ENCODE measurements at places on chromosomes 5 and 9.

DNA sequence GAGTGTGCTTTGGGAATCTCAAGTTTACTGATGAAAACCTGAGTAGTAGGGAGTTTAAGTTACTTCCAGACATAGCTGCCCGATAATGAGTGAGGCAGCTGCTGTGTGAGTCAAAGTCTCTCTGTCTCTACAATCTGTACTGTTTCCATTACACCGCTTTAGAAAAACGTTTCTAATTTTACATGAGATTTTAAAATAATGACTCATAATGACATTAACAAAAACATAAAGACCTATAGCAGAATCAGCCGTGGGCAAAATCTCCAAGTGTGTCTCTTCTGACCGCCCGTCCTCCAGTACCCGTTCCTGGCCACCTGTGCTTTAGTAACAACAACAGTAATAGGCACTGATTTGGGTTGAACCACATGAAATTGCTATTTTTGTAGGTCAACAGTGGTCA, 69.6 kb upstream of the PRRC1 start:
- no peaks in the 10 kb centered on the region for H3K4me1 ChIP-seq
- no peak overlapping the region for H3K4me3 ChIP-seq
- no peak for DNase-seq

DNA sequence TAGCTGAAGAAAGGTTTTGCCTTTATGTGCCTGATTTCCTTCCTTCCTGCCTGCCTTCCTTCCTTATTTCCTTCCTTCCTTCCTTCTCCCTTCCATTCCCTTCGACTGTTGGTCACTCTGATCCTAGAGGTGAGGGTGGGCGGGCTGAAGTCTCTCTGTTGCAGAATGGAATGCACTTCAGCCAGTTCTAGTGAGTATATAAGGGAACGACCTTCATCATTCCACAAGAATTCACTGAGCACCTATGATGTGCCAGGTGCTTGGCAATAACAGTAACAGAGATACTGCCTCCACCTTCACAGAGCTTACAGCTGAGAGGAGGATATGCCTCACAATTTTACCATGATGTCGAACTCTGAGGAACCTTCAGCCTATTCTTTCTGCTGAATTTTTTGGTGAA, 8.7 kb upstream of the OR5C1 start:
- H3K27me3 ChIP-seq = no peaks in the 10 kb centered on the region
- no peaks in the 10 kb centered on the region for H3K4me1 ChIP-seq
- no peaks in the 10 kb centered on the region for H3K36me3 ChIP-seq
- no peak for DNase-seq

- no peaks in the 10 kb centered on the region for H3K27me3 ChIP-seq
- no peak overlapping the region for H3K27ac ChIP-seq
- no peak overlapping the region for H3K4me3 ChIP-seq
- no peaks in the 10 kb centered on the region for H3K36me3 ChIP-seq
- H3K4me1 ChIP-seq = peaks cover 43% of the 10 kb centered on the region
Measured at GRCh38 chr9:98248737-98249474, 6.5 kb downstream of the TBC1D2 start.

DNA sequence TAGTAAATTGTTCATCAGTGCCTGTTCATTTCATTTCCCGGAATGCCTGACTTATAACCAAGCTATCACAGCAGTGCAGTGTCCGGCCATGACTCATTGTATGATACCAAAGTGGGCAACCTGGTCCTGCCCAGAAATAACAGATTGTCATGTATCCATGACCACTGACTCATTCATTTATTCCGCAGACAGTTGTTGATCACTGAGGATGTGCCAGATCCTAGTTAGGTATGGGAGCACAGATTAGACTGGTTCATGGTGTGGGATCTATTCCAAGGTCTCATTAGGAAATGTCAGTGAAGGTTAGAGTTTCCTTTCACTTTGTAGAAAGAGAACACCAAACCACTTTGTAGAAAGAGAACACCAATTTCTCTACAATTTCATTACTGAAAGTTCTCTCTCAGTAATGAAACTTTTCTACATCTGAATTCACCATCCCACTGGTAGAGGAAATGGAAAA, 8.7 kb downstream of the NREP start:
- no peaks in the 10 kb centered on the region for H3K27me3 ChIP-seq
- no peaks in the 10 kb centered on the region for H3K4me1 ChIP-seq
- DNase-seq = no peak

GRCh38 chr5:107739661-107740060, 68.9 kb upstream of the EFNA5 start:
- no peaks in the 10 kb centered on the region for H3K4me1 ChIP-seq
- DNase-seq = no peak
- H3K4me3 ChIP-seq = no peak overlapping the region
- H3K36me3 ChIP-seq = no peaks in the 10 kb centered on the region
- H3K27ac ChIP-seq = no peak overlapping the region

Data from CD4-positive, alpha-beta memory T cell (primary cell).